NCI-H446 (cell line): ENCODE measurements at places on chromosomes 1 and 21.

GRCh38 chr21:46457801-46458314 lies 833 bp upstream of the DIP2A start:
- peak; percentile 45 for DNase-seq

- no peak for DNase-seq
Measured at GRCh38 chr1:179168536-179168935, 60.9 kb downstream of the ABL2 start.

- DNase-seq = no peak
Measured at GRCh38 chr1:229111703-229112319, 159.1 kb upstream of the RAB4A start.

DNA sequence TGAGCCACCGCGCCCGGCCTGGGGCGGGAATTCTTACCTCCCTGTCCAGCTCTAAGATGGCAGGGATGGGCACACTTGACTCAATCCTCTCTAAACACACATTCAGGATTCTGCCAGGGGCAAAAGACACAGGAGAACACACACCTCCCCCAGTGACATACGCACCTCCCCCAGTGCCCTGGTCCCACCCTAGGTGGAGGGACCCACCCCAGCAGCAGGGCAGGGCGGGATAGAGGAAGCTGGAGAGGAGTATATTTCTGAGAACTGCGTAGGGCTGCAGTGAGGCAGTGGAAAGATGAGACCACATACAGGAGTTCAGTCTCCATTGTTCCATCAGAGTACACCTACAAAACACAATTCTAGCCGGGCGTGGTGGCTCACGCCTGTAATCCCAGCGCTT lies 92.5 kb downstream of the SDCCAG8 start:
- DNase-seq = no peak

- no peak for DNase-seq
Measured at GRCh38 chr1:235304549-235305451, 23.2 kb downstream of the ARID4B start.

GRCh38 chr1:76136894-76137293 lies 62.3 kb downstream of the ST6GALNAC3 start:
- DNase-seq = no peak

DNA sequence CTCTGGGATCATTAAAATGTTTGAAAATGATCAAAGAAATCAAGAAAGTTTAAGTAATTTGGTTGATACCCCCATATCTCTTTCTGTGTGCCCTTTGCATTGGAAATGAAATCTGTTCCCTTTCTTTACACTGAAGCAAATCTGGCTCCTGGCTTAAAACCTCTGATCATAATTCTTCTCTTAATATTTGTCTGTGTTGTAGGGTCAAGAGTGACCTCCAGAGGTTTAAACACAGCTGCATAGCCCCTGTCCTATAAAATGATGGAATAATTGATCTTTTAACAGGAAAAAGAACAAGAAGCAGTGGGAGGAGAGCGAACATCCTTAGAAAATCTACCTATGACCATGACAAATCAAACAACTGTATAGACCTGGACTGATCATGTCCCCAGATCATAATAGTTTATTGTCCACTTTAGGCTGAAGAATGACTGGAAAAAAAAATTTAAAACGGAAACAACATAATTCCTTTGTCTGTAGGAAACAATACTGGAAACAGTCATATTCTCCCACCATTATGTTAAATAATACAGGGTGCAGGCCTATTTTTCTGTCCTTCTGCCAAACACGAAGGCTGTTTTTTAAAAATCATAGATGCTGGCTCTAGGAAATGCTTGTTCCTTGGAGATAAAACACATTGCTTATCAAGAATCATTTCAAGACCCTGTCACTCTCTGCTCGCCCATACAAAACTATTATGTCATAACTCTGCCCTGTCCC lies 184.3 kb downstream of the NEGR1 start:
- no peak for DNase-seq

DNA sequence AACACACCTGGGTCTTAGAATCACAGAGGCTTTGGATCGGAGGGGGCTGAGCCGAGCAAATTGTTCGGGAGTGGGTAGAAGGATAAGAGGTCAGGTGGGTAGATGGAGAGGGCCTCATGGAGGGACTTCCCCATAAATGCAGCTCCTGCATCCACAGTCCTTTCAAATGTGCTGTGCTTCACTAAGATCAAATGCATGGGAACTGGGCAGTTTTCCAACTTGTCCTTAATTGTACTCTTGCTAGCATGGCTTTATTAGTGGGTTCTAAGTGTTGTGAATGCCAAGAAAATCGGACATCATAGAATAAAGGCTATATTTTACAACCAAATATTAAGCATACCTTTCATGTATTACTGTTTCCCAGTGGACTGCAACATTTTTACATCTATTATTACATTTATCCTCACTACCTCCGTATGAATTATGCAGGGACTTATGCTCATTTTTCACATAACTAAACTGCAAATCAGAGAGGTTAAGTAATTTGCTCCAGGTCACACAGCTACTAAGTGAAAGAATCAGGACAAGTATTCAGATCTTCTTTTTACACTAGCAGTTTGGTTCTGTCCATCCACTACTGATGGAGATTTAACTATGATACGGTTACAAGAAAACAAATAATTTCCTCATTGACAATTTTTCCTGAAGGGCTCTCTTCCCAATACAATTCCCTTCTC lies 174.5 kb upstream of the RUNX1 start:
- DNase-seq = no peak

DNA sequence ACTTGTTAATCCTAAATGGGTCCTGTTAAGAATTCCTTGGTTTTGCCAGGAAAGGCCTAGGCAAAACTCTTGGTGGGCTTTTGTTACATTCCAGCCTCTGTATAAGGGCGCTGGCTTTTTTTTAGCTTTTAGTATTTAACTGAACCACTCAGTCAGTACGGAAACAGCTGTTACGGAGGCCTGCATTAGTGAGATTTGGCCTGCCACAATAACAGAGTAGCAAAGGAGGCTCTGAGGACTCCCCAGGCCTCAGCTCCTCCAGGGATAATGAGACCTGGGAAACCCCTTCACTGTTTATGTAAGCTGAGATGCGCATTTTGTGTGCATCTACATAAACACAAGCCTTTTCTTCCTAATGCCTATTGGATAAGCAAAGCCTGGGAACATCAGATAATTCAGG lies 210.2 kb downstream of the APP start:
- no peak for DNase-seq

GRCh38 chr1:108028841-108029388 lies 63.9 kb upstream of the VAV3 start:
- no peak for DNase-seq

GRCh38 chr1:206953626-206954025 lies 7.4 kb upstream of the PIGR start:
- no peak for DNase-seq

- DNase-seq = peak; percentile 89
Measured at GRCh38 chr1:92877792-92878191, 46.0 kb downstream of the RPL5 start.
